ENCODE measurements at places on chromosomes 11 and 22.

- DNase-seq, result no peak
These were observed 17.4 kb downstream of the ARVCF start for GRCh38 chr22:19998991-19999820.

GRCh38 chr11:95003716-95004115 is 21.3 kb upstream of the KDM4E start:
- DNase-seq, result no peak

DNA sequence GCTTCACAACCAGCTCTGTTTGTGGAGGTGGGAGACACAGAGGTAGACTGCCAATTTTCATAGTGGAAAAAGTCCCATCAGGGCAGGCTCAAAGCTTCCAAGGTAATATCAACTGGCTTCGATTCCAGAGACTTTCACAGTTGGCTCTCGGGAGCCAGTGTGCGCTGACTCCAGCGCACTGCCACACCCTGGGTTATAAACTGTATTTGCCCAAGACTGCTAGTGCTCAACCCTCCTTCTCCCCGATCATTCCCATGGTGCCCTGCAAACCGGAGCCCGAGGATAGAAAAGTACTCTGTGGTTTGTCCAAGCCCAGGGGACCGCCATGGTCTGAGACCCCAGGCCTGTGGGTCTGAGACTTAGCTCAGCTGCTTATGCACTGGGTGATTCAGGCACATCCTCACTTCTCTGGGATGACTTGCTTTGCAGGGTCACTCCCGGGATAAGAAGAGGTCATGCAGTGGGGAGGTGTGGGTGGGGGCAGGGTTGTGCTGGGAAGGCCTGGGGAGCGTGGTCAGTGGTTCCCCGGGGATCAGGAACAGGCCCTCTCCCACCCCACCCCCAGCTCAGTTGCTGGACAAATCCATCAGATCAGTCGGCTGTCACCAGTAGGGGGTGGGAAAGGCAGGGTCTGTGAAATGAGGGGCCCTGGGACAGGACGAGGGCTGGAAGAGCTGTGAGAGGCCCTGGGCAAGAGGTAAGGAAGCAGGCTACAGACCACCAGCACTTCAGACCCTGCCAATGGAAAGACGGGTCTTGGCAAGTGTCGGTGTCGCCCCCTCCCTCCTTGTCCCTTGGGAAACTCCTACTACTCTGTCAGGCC is 26.7 kb upstream of the PICK1 start:
- no peak for DNase-seq

DNA sequence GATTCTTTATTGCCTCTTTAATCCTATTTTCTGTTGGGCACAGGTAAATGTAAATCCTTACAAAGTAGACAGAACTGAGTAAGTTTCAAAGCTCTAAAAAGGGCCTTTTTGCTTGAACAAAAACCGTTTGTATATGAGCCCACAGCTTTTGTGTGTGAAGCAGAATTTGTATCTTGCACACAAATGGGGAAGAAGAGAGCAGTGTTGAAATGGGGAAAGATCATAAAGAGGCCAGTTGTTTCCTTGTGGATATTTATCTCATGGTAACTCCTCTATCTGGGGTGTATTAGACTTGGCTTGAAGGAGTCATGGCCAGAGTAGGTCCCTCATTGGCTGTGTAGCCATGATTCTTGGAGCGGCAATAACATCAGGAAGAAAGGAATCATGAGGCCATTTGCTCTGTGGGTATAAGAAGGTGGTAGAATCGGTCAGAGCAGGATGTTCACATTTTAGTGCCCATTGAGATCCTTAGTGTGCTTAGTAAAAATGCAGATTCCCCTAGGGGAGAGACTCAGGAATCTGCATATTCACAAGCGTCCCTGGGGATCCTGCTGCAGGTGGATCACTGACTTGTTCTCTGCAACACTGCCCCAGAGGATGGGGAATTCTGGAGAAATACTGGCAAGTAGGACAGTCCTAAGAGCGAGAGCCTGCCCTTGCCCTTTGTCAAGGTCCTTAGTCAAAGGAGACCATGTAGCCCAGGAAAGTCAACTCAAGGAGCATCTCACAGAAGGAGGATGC is 126.5 kb downstream of the LDLRAD3 start:
- no peak for DNase-seq

GRCh38 chr11:6968816-6969215 is 42.6 kb downstream of the ZNF215 start:
- DNase-seq, result no peak

- no peak for DNase-seq
These were observed 208.7 kb downstream of the BARX2 start for GRCh38 chr11:129584316-129584715.

DNA sequence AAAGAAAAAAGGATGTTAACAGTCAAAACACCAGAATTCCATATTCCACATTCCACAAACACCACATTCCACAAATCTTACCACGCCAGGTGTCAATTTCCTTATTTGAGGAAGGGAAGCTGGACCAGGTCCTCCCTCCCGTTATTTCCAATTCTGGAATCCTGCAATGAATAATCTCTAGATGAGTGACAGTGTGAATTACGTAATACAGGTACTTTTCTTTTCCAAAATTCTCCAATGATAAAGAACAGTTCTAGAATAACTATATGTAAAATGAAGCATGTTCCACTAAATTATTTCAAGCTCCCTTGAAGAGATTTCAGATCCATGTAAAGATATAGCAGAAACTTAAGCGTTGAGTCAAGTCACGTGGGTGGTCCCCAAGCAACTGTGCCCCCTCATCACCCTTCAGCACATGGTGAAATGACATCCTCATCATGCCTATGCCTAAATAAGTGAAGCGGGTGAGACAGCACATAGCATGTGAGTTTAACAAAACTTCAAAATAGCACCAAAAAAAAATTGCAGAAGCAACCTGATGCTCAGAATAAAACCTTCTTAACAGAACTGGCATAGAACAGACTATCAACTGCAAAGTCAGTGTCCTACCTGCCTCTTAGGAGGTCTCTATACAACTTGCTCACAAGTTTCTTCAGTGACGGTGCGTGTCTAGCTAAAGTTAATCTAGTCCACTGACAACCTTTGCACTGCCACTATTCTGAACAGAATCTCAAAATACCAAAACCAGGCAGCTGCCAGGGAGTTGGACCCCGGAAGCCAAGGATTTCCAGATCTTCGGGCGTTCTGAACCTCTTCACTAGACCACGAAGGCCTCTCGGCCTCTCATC is 876 bp downstream of the NFRKB start:
- DNase-seq, result no peak

All from B cell (primary cell).